ENCODE measurements at places on chromosomes 13 and 19. TPM values are rescaled to one million over a fixed set of nuclear protein-coding genes. Genes with fewer than 3 reads are reported as not detected.

IL4I1 gene
- not detected for total RNA-seq

LHB gene
- total RNA-seq, result not detected

MRPL4 gene
- 81.6 TPM for total RNA-seq

PSG1 gene
- total RNA-seq, result not detected

DOCK9 gene
- total RNA-seq, result 11.5 TPM

SYNE4 gene
- 0.22 TPM for total RNA-seq

ELOF1 gene
- total RNA-seq, result 31.6 TPM

- DNase-seq, result peak; percentile 77
Observed at GRCh38 chr19:13861714-13862531, 15.0 kb upstream of the NANOS3 start.

DNA sequence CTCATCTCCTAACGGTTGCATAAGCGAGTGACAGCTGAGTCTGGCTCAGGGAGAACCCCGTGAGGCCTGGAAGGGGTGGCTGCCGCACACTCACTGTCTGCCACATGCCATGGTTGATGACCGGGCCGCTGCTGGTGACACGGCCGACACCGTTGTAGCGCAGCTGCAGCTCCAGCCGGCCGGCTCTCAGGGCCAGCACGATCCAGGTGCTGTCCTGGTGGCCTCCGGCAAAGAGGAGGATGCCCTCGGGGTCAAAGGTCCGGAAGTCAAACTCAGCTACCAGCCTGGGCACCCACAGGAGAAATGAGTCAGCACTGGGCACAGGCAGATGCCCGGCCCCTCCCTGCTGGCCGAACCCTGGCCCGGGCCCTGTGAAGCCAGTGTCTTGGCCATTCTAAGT, 31.7 kb downstream of the GAS6 start:
- no peak for DNase-seq

DNA sequence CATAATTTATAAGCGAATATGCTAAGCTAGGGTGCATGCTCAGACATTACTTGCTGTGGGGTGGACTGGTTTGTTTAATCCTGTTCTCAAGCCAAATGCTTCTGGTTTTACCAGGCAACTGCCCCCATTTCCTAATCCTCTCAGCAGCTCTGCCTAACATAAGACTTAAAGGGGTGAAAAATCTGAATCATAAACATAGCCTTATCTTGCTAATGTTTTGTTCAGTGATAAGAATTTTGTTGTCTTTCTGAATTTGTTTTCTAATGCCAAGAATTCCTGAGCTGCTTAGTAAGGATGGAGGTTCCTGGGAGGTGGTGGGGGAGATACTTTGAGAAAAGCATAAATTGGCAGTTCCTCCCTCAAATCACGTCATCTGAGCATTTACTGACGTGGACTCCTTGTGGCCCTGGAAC, 42.7 kb downstream of the ING1 start:
- no peak for DNase-seq

- DNase-seq, result no peak
Observed at GRCh38 chr13:99958406-99959126, 13.0 kb downstream of the ZIC5 start.

GRCh38 chr13:101144808-101145419, 271.4 kb downstream of the NALCN start:
- DNase-seq, result peak; percentile 59

GRCh38 chr19:54282686-54283470, 2.0 kb upstream of the LILRB2 start:
- no peak for DNase-seq
